Mesangial cell (primary cell): ENCODE measurements at places on chromosomes 13 and 19. TPM values are rescaled to one million over a fixed set of nuclear protein-coding genes. Genes with fewer than 3 reads are reported as not detected.

Gene MLNR
- not detected in 2 replicates for total RNA-seq

Gene ZNF331
- total RNA-seq, result 4.2 TPM in 2 replicates

Gene SLC25A41
- not detected in 2 replicates for total RNA-seq

Gene SUGT1
- total RNA-seq, result 23.3 and 44.2 TPM in 2 replicates

Gene ZNF600
- total RNA-seq, result 2.0 and 3.9 TPM in 2 replicates

Gene S1PR4
- 0.38 TPM in 1 of 2 replicates, not detected in the other for total RNA-seq

Gene BRME1
- total RNA-seq, result 0.49 and 1.0 TPM in 2 replicates

Gene MED25
- total RNA-seq, result 36.0 and 48.4 TPM in 2 replicates

Gene SPACA6
- total RNA-seq, result 8.1 and 13.1 TPM in 2 replicates

Gene LIPE
- 2.9 and 8.8 TPM in 2 replicates for total RNA-seq

Gene ZNF99
- not detected in 2 replicates for total RNA-seq

Gene LYL1
- total RNA-seq, result 2.9 and 6.4 TPM in 2 replicates

Gene ZNF534
- not detected in 2 replicates for total RNA-seq

Gene ERICH6B
- total RNA-seq, result not detected in 2 replicates

Gene NDUFA7
- 31.1 and 63.6 TPM in 2 replicates for total RNA-seq

Gene ZNF628
- total RNA-seq, result 8.8 and 19.0 TPM in 2 replicates

Gene ZNF737
- 8.7 and 9.3 TPM in 2 replicates for total RNA-seq

Gene ZNF460
- 31.4 and 54.5 TPM in 2 replicates for total RNA-seq

Gene TNFAIP8L1
- total RNA-seq, result 3.3 and 10.8 TPM in 2 replicates

Gene MRPL34
- 101 and 116 TPM in 2 replicates for total RNA-seq

Gene ZBTB7A
- 23.8 and 36.9 TPM in 2 replicates for total RNA-seq

Gene NKG7
- not detected in 2 replicates for total RNA-seq

Gene ZNF682
- 0.49 and 1.9 TPM in 2 replicates for total RNA-seq

Gene PRTN3
- not detected in 2 replicates for total RNA-seq

Gene IPO5
- 102 and 149 TPM in 2 replicates for total RNA-seq

Gene CACNA1A
- 0.16 and 0.25 TPM in 2 replicates for total RNA-seq

Gene FFAR3
- not detected in 2 replicates for total RNA-seq

Gene DCT
- under 0.01 and 0.25 TPM in 2 replicates for total RNA-seq

Gene ZNF563
- total RNA-seq, result 0.63 and 0.65 TPM in 2 replicates

Gene ZNF66
- total RNA-seq, result 0.51 and 3.1 TPM in 2 replicates

Gene CEACAM21
- total RNA-seq, result not detected in 2 replicates

Gene ZNF677
- 4.6 and 9.9 TPM in 2 replicates for total RNA-seq

Gene QPCTL
- 22.2 and 29.7 TPM in 2 replicates for total RNA-seq

Gene DIAPH3
- 6.6 and 33.1 TPM in 2 replicates for total RNA-seq
